ENCODE measurements at places on chromosomes 2 and 18.

- DNase-seq, result no peak
Measured at GRCh38 chr2:43980902-43981301, 14.9 kb downstream of the LRPPRC start.

DNA sequence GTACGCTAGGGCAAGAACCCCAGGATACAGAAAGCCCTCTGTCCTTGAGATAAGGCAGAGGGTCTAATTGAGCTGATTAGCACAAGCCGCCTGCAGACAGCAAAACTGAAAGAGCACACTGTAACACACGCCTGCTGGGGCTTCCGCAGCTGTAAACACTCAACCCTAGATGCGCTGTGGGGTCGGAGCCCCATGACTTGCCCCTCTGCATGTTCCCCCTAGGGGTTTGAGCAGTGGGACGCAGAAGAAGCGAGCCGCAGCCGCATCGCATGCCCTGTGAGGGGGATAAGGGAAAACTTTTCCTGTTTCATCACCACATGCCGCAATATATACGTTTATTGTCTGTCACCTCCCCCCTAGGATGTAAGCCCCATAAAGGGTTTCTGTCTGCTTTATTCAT lies 384.6 kb downstream of the PLCL1 start:
- DNase-seq, result no peak

DNA sequence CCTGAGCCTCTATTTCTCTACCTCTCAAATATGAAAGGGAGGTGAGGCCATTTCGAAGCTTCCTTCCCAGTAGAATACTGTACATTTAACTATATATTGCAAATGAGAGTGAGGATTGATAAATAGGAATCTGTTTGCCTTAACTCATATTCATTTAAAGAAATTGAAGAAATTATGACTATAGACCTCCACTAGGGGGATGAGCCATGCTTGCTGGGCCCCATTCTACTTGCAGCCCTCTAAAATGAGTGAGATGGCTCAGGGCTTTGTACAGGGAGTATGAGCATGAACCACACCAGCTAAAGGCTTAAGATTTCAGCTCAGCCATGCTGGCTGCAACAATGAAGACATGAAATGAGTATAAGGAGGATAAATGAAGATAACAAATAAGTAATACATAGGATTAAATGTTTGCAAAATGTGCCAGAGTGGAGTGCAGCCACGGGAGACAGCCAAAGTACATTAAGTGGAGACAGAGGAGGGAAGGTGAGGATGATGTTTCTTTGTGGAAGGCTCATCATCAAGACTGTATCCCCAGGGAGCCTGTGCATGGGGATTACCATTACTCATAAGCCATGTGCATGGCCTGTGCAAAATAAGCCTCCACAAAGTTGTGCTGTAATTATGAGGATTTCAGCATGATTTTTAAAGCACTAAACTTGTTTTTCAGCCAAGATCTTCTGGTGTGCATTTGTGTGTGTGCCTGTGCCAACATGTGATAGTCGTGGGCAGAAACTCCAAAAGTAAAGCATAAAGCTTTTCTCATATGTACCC lies 300.8 kb downstream of the CNTNAP5 start:
- DNase-seq, result no peak

GRCh38 chr2:108370080-108370479 lies 7.7 kb upstream of the SULT1C4 start:
- DNase-seq, result no peak

DNA sequence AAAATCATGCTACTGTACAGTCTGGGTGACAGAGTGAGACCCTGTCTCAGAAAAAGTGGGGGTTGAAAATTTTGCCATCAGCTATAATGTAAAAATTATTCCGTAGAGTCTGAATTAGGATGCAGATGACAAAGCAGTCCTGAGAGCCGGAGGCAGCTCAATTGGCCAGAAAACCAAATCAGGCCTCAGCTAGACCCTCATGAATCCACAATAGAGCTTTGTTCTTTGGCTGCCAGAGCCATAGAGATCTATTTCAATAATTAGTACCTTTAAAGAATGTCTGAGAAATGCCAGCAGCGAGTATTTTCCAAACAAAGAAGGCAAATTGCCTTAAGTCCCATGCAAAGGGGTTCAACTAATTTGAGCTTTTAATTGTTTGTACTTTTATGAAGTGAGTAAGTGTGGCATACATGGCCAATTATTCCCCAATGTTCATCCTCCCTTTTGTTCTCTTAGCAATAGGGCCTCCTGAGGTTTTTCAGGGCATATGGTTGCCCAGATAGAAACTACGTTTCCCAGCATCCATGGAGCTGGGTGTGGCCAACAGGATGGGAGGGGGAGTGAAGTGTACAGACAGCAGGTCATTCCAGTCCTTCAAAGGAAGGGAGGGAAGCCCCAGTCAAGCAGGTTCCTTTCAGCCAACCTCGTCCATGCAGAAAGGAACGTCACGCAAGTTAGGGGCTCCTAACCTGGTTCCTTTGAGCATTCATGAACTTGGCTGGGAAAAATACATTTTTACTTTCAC lies 211.3 kb upstream of the APCDD1 start:
- DNase-seq, result no peak

- no peak for DNase-seq
Measured at GRCh38 chr2:42829671-42830440, 37.5 kb upstream of the HAAO start.

DNA sequence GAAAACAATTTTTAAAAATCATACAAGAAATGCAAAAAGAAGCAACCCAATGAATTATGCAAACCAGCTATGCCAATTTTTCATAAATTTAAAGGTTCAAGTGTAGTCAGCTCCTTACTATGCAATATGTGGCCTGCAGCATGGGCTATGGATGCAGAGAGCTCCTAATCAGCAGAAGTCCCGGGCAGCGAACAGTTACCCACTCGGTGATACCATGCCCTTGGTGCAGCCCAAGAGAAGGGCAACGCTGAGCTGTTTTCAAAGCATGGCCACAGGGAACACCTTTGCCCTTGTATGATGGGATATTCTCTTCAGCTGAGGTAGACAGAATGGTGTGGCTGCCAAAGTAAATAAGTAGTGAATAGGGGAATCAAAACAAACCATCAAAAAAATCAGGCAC lies 17.3 kb upstream of the ARL5A start:
- DNase-seq, result no peak

- DNase-seq, result no peak
Measured at GRCh38 chr18:61748004-61748403, 144.8 kb downstream of the RNF152 start.

- DNase-seq, result no peak
Measured at GRCh38 chr2:99261242-99261641, 5.8 kb upstream of the LYG2 start.

- DNase-seq, result no peak
Measured at GRCh38 chr2:65813631-65814173, 381.3 kb upstream of the SPRED2 start.

DNA sequence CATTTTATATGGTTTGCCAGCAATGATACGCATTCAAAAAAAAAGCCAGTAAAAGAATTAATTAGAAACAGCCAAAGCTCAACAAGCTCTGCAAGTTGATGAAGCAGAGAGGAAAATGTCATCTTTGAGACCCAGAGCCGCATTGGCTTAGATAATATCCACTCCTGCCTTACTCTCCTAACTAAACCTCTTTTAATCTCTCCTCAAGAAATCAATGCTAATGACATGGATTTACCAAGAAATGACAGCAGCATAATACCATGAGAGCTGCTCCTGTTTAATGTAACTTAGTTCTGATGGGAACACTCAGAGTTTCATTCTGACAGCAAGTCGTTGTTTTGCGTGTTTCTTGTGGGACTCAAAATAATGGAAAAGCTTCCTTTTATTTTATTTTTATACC lies 1099.4 kb upstream of the PIK3C3 start:
- no peak for DNase-seq

DNA sequence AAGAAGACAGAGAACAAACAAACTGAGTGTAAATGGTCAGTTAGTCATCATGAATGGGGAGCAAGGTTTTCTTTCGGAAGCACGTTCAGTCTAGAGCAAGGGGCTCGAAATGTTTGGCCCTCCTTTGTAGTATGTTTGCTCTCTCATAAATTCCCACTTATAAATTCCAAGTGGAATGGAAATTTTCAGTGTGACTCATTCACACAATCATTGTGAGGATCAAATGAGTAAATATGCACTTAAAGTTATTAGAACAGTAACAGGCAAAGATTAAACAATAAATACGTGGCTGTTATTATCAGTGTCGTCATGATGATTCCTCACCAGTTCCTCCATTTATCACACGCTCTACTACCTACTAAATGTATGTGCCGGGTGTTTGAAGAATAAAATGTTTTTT lies 10.5 kb downstream of the CNGA3 start:
- DNase-seq, result no peak

DNA sequence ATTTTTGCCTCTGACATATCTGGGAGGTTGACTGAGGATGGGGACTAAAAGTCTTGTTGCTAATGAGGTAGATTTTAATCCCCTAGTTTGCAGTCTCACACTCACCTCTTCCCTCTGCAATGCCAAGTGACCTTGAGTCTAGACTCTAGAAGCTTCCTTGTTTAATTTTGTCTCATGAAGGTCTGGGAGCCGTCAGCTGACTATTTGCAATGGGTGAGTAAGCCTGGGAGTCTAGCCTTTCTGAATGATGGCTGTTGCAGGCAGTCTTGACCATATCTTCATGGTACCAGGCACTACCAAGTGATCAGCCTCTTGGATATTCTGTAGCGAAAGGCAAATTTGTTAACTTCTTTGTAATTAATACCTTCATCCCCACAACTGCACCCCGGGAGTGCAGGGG lies 61.2 kb downstream of the ARHGAP15 start:
- no peak for DNase-seq

DNA sequence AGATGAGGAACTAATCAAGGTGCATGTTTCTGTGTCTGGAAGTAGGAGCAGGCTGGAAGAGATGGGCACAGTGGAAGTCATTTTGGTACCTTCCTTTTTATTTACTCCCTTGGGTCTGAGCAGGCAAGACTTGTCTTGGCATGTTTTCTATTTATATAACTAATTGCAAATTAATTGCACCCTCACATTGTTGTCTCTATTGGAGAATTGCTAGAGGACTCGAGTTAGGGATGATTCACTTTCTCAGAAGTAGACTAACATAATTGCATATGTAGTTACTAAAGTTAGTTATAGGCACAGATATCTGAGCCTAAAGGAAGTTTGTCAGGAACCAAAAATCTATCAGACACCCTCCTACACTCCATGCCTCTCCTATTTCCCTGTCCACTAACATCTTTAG lies 92.8 kb upstream of the NRP2 start:
- DNase-seq, result no peak

DNA sequence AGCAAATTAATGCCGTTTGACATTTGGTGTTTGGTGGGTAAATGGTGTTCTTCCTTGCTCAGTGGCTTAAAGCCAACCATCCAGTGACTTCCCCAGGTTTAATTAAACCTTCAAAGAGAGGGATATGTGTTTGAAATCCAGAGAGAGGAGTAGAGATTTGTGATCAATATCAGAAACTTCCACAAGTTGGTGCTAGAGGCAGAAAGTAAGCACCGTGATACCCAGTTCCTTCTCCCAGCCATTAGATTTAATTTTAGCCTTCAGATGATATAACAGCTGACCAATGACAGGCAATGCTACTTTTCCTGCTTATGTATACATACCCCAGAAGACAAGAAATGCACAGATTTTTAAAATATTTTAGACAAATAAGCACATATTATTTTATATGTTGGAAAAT lies 398.5 kb downstream of the CDH2 start:
- no peak for DNase-seq

- DNase-seq, result no peak
Measured at GRCh38 chr2:121187982-121188411, 97.0 kb downstream of the TFCP2L1 start.

GRCh38 chr18:25425024-25425423 lies 73.1 kb upstream of the ZNF521 start:
- DNase-seq, result no peak

DNA sequence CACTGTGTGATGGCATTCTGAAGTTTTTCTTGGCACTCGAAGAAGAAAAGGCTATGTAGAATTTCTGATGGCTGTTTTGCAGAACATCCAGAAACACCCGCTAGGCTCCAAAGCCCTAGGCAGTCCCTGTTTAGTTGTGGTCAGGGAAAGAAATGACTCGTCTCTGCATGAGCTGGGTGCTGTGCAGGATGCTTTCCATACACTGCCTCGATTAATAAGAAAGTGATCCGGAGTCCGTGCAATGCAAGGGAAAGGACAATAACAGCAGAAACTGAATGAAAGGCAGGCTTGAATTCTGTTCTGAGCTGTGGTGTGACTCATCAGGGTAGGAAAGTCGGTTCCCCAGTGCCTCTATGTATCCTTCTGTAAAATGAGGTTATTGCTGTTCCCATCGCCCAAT lies 18.7 kb downstream of the MAPRE3 start:
- no peak for DNase-seq

- DNase-seq, result no peak
Measured at GRCh38 chr2:47892338-47892730, 14.0 kb downstream of the FBXO11 start.

GRCh38 chr18:38619129-38619528 lies 1053.5 kb upstream of the CELF4 start:
- no peak for DNase-seq

DNA sequence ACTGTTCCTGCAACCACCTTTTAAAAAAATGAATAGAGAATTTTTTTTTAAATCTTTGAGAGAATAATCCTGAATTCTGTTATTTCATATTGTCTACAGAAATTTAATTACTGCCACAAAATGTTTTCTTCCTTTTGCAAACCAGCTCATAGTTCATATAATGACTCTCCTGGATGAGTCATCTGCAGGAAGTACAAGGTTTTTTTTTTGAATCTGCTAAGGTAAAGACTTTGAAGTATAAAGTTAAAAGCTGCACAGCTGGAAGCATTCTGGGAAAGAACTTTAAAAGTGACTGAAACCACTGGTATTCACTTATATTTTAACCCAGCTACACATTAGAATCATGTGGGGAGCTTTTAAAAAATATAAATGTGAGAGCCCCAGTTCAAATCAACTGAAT lies 25.4 kb downstream of the SESTD1 start:
- DNase-seq, result no peak

DNA sequence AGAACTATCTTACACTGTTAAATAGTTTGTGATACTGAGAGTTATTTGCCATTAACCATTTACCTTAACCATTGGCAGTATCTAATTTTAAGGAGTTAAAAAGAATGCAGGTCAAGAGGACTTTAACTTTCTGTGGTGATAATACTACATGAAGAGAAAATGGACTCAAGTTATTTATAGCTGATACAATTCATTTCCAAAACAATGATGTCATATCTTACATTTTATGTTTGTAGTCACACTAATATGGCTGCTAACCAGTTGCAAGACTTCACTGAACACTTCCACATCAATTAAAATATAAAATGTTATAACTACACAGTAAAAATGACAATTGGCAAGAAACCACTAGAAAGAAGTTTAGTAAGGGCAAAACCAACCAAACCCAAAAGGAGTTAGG lies 77.7 kb downstream of the CDH2 start:
- DNase-seq, result no peak

- no peak for DNase-seq
Measured at GRCh38 chr2:48856144-48856543, 100.6 kb upstream of the LHCGR start.

- DNase-seq, result no peak
Measured at GRCh38 chr18:55349685-55350084, 238.3 kb downstream of the TCF4 start.

Measured in stimulated activated CD8-positive, alpha-beta memory T cell treated with anti-CD3 and anti-CD28 coated beads, Interleukin-7, amount 100 ng/mL, for 1 hour (primary cell).